ENCODE measurements at places on chromosomes 4 and X. TPM values are rescaled to one million over a fixed set of nuclear protein-coding genes. Genes with fewer than 3 reads are reported as not detected.
A peak's percentile ranks its signal among the peaks of the same experiment; 100 is the strongest.

Gene TMEM156
- polyA plus RNA-seq: 37.0 TPM

- DNase-seq: no peak
Observed at GRCh38 chrX:104288961-104289360, 34.2 kb upstream of the ESX1 start.

Gene SEC24B
- polyA plus RNA-seq: 31.2 TPM

DNA sequence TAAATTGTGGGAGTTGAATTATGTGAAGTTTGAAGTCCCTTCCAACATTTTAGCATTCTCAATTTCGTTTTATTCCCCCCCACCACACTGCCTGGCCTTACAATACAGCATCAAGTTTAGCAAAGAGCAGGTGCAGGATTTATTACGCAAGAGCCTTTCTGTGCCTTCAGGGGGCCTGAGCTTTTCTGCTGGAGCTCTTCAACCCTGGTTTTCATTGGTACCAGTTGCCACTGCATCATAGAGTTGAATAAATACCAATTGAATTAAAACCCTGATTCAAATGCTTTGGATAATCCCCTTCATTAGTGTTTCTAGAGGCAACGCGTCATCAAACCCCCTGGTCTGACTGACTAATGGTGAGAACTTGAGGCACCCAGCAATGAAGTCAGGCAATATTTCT, 43.6 kb upstream of the KIT start:
- no peak for DNase-seq

DNA sequence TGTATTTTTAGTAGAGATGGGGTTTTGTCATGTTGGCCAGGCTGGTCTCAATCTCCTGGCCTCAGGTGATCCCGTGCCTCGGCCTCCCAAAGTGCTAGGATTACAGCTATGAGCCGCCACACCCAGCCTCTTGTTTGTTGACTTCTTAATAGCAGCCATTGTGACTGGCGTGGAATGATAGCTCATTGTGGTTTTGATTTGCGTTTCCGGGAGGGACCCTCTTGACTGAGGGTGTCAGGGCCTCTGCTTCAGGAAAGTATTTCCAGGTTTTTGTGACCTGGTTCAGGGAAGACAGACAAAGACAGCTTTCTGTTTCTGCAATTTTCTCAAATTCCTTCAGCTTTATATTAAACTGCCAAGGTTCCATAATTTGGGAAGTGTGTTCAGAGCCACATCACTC, 15.1 kb downstream of the CSF2RA start:
- no peak for DNase-seq

DNA sequence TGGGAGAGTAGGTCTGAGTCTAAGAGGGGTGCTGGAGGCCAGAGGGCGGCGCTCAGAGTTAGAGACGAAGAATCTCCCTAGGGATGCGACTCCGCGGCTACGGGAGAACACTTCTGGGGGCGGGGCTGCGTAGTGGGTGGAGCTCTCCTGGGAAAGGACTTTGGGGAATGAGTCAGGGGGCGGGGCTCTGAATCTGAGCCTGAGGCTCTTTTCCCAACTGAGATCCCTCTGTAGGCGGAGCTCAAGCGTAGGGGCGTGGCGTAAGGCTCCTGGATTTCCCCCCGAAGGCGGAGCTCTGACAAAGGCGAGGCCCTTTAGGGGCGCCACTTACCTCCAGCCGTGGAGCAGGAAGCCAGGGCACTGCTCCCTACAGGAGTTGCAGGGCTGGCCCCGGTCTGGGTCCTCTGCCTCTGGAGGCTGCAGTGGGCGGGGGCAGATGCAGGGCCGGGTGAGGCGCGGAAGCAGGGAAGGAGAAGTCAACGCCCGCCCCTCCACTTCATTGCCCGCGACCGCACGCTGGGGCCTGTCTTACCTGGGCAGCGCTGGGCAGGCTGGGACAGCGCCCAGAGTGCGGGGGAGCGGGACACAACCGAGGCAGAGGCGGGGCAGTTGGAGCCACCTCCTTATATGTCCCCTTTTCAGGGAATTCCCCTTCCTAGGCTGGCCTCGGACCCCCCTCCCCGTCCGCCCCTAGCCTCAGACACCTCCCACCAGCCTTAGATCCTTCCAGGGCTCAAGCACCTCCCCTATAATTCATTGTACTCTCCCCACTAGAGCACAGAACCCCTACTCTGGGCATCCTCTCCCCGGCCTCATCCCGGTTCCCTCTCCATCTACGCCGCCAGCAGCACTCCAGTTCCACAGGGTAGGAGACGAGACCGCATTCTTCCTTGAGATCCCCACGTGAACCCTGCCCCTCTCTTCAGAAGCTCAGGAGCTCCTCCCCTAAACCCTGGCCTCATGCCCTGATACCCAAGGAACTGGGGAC, 1.6 kb downstream of the PRICKLE3 start:
- DNase-seq: peak; percentile 46

Gene RENBP
- 0.47 TPM for polyA plus RNA-seq

Gene FSTL5
- polyA plus RNA-seq: not detected

DNA sequence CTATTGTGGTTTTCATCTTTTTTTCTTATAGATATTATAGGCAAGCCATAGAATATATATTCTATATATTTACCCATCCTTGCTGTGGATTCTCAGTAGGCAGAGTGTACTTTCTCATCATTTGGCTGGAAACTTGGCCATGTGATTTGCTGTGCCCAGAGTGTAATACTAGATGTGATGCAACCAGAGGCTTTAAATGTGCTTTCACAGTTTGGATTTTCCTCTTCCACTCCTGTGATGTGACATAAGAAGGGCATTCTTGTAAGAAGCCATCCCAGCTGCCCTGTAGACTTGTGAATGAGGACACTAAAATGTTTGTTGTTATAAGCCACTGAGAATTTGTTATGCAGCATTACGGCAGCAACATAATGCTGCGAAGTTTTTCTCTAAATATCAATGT, 10.4 kb upstream of the HPGDS start:
- DNase-seq: no peak

DNA sequence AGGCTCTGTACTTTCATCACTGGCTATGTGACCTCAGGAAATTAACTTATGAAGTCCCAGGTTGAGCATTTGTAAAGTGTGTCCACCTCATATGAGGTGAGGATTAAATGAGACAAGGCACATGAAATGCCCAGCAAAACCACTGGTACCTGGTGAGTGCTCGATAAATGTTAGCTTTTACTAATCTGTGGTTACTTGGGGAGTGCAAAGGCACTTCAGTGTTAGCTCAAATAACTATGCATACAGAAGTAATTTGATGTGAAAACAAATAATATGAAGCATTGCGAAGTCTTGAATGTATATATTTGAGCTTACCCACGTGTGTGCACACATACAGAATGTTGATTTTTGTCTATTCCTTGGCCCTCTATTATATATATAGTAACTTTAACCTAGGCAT, 186.3 kb upstream of the TLL1 start:
- no peak for DNase-seq

- DNase-seq: no peak
Observed at GRCh38 chr4:159016593-159017024, 86.3 kb upstream of the RAPGEF2 start.
